C1 segment of cervical spinal cord (tissue), 14 donors: ENCODE measurements at places on chromosomes 2 and 18.

- DNase-seq: no peak
Measured at GRCh38 chr18:56162311-56163265, 475.8 kb downstream of the TXNL1 start.

DNA sequence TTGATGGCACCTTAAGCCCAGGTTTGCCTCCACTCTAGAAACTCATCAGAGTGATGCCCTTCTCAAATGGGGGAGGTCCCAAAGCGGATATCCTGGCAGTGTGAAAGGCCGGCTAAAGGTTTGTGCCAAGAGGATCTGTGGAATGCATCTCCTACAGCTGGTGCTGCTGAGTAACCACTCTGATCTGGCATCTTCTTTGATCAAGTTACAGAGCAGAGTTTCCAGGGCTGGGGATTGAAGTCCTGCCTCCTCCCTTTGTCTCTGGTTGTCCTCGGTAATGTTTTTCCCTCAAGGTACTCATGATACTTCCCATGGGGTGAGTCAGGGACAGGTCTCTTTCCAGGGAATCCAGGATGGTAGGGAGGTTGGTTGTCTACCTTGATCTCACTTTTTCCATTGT is 24.6 kb downstream of the PRKRA start:
- no peak for DNase-seq

DNA sequence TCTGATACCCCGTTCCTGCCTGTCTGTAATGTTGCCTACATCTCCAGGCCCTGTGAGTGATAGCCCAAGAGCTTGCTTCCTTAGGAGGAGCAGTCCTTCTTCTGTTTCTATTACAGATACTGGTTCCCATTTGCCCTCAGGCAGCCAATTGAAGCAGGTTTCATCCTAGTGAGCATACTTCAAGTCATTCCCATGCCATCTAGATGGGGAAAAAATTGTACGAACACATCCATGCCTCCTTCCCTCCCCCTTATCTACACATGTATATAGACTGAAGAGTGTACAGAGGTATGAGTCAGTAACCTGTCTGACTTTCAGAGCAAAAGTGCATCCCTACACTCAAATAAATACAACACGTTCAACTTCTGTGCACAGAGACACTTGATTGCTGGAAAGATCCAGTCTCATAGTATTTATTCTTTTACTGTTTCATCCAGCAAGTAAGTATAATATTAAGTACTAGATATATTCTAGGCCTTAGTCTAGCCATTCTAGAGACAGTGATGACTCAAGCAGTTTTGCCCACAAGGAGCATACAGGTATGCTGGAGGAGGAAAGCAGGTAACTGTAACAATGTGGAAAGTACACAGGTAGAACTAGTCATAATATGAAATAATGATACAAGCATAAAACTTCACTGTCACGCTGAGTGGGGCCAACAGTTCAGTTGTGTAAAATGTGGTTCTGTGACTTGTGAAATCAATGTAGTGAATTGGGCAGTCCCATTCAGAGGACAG is 153.4 kb downstream of the MGAT5 start:
- DNase-seq: no peak

DNA sequence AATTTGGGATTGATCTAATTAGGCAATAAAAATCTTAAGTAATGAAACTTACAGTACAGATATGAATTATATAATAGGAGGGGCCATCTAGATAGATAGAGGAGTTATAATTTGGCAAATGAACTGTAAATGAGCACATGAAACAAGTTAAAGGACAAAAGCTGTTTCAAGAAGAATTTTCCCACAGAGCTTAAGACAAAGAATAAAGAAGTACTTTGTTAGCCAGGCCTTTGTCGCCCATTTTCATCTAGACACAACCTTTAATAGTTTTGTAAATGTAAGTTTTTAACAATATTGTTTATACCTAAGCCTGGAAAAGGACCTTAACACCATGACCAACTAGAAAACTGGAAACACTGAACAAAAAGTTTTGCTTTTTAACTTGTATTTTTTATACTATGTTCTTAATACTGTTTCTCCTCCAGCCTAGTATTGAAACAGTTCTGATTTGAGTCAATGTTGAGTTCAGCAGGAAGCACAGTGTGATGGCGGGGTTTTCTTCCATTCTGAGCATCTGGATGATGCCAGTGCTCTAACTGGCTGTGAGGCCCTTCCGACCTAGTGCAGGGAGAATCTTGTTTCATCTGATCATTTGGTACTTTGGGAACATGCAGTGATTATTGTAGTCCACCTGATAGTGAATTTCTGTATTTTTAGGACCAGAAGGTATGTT is 37.6 kb downstream of the FARP2 start:
- DNase-seq: no peak

DNA sequence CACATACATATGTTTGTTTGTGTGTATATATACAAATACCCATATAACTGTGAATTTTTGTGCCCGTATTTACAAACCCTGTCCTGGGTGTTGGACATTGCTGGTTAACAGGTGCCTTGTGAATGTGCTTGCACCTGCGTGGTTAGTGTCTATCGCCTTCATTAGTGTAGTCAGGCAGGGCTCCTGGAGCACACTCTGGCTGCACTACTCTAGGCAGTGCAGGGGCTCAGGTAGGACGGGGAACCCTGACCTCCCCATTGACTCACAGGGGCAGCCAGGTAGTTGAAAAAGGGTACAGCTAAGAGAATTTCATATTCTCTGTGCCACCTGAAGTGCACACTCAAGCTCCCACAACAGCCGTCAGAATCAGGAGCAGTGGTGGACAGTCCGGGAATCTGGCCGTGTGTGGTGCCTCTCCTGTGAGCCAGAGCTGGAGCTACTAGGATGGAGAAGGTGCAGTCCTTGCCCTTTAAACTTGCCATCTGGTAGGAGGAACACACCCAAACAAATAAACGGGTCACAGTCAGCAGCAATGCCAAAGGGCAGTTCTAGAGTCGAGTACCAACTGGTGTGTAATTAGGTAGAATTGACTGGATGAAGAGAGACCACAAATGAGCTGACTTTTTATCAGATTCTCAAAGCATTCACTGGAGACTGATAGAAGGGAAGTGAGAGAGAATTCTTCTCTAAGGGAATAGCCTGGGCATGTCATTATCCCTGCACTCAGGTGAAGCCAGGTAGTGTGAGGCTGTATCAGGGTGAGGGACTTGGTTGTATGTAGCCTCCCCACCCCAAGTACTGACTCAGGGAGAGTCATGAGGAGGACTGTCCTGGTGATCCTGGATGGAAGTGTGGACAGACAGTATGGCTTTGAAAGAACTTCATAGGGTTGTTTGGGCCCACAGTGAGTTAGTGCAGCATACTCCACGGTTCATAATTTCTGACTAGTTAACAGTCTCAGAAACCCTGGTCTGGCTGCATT is 44.1 kb downstream of the FARP2 start:
- DNase-seq: no peak

DNA sequence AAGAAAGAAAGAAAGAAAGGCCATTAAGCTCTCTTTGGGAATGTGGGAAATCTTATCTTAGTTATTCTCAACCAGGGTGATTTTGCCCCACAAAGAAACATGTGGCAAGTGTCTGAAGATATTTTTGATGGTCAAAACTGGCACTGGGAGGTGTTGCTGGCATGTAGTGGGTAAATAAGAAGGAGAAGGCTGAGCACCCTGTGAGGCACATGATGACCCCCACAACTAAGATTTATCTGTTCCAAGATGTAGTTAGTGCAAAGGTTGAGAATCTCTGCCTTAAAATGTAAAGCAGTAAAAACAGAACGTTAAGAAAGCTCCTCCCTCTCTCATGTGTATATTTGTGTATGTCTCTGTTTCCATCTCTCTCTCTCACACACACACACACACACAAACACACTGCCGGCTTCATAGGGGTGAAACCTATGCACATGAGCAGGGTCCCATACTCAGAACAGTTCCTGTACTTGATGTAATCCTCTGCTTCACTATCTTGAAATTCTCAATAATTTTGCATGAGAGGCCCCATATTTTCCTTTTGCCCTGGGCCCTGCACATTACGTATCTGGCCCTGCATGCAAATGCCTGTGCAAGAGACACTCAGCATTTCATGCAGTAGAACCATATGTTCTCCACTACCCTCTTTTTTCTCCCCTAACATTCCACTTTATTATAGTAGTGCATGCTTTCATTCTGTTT is 94.3 kb downstream of the MREG start:
- DNase-seq: no peak

- DNase-seq: no peak
Measured at GRCh38 chr2:220194630-220195584, 567.5 kb downstream of the SLC4A3 start.

GRCh38 chr2:238640486-238640885 is 207.4 kb upstream of the TWIST2 start:
- no peak for DNase-seq

GRCh38 chr2:70676301-70677035 is 91.5 kb downstream of the ADD2 start:
- DNase-seq: no peak

- no peak for DNase-seq
Measured at GRCh38 chr2:173934895-173935294, 30.3 kb downstream of the SP3 start.

DNA sequence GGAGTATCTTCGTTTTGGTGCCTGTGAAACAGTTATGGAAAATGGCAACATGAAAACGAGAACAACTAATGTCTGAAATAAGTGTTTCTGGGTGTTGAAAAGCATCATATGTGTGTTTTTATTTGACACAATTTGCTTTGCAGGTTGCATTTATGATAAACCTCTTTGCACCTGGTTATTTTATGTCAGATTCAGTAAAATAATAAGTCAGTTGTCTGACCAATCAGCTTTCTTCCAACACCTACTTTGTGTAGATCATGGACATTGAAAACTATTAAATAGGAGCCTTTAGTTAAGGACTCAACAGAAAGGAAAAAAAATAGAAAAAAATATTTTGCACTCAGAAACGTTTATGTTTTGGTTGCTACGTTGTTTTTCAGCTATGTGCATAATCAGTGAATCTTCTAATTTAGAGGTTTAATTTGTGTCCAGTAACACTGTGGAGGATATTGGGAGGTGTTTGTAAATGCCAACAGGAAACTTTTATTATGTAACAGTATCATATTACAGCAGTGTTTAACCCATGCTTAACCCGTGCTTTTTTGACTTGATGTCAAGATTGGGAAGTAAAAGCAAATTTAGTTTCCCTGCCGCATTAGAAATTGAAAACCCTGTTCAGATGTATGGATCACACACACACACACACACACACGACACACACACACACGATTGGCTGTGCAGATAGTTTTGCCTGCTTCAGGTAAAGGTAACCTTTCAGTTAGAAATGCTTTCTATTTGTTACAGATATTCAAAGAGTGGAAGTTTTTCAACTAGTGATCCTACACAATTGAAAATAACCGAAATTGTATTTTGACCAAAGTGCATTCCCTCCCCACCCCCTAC is 2.6 kb downstream of the PKP4 start:
- DNase-seq: no peak

GRCh38 chr2:195984923-195985726 is 83.5 kb downstream of the DNAH7 start:
- DNase-seq: no peak

DNA sequence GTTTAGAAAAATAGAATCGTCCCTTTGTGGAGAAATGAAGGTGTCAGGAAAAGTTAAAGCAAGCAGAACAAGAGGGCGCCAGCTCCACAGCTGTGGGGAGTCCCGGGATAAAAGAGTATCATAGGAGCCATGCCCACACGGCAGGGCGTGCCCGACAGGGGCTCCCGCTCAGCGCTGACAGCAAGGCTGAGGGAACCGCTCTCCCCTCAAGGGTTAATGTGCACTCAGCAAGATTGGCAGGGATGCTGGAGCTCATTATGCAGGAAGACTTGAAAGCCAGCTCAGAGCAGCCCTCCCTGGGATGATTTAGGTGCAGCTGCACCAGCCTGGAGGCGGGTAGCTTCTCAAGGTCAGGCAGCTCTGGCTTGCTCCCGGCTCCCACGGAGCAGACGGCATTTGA is 500.2 kb downstream of the EIPR1 start:
- DNase-seq: peak; percentile 43

- no peak for DNase-seq
Measured at GRCh38 chr2:41723526-41723925, 324.3 kb upstream of the PKDCC start.
